ENCODE measurements at places on chromosomes 5 and 9. TPM values are rescaled to one million over a fixed set of nuclear protein-coding genes. Genes with fewer than 3 reads are reported as not detected.

DNA sequence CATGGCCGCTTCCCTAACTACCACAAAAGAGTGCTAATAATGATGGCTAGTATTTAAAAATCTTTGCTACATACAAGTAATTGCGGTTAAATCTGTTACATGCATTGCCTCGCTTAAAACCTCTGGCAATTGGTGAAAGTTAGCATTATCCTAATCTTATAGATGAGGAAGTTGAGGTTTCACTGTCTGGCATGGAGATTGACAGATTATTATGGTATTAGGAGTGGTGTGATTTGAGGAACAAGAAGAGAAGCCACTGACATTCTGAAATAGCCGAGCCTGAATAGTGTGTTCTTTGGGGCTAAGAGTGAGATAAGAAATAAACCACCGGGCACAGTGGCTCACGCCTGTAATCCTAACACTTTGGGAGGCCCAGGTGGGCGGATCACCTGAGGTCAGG lies 45.3 kb upstream of the DPYSL3 start:
- peaks cover 9% of the 10 kb centered on the region for H3K4me1 ChIP-seq
- no peaks in the 10 kb centered on the region for H3K36me3 ChIP-seq
- no peak for DNase-seq

Gene RAD23B
- total RNA-seq = 41.8 TPM

Gene CER1
- total RNA-seq = not detected

Gene WHRN
- 5.4 TPM for total RNA-seq

Gene ZNF366
- total RNA-seq = 1.4 TPM

Gene SLC24A2
- total RNA-seq = 0.20 TPM

Gene FOXD4L6
- total RNA-seq = not detected

DNA sequence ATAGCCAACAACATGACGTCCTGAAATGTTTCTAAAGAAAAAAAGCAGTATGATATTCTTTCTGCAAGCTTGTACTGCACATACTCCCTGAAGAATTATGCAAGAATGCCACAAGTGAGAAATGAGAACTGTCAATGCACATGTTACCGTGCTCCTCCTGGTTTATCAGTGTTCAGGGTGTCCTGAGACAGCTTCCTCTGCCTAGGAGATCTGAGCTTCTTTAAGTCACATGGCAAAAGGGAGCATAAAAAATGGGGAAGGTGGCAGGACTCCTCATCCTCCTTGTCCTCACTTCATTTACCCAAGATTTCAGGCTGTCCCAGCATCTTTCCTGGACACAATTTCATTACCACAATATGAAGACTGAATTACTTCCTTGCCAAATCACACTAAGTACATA lies 238.2 kb downstream of the GLIS3 start:
- H3K4me1 ChIP-seq = no peaks in the 10 kb centered on the region
- no peak for DNase-seq
- no peak overlapping the region for H3K27ac ChIP-seq
- no peaks in the 10 kb centered on the region for H3K27me3 ChIP-seq

DNA sequence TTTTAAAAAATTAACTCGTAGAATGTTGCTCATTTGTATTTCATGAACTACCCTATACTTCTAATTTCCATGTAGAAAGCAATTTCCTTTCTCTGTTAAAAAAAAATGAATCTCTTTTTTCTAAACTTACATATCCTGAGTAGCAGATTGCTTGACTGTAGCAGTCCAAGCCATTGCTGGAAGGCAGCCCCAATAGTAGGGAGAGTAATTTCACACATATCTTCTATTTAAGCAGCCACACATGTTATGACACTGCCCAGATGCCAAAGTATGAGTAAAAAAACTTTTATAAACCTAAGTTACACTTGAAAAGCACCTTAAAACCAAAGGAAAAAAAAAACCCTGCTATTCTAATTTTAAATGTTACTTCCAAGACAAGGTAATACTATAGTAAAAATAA lies 69.6 kb downstream of the FBXL17 start:
- no peaks in the 10 kb centered on the region for H3K27me3 ChIP-seq
- no peaks in the 10 kb centered on the region for H3K36me3 ChIP-seq
- DNase-seq = no peak
- H3K4me1 ChIP-seq = peaks cover 5% of the 10 kb centered on the region

DNA sequence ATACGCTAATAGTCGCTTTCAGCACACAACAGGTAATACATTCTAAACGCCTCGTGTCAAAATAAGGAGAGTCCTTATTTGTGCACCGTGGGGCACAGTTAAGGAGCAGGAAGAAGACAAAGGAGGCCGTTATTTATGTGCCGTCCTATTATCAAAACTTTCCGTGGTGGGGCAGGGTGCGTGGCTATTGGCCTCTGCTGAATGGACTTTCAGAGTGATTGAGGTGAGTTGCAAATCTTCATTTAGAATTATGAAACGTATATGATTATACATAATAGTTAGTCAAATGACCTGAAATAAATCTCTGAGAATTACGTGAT lies 833 bp downstream of the C5orf24 start:
- peak overlapping the region; percentile 97 for H3K27ac ChIP-seq
- peaks cover 11% of the 10 kb centered on the region for H3K4me1 ChIP-seq
- no peaks in the 10 kb centered on the region for H3K27me3 ChIP-seq
- peak overlapping the region; percentile 77 for H3K4me3 ChIP-seq
- H3K36me3 ChIP-seq = no peaks in the 10 kb centered on the region
- DNase-seq = peak; percentile 11

GRCh38 chr5:105817914-105818313 lies 1852.8 kb downstream of the EFNA5 start:
- no peaks in the 10 kb centered on the region for H3K36me3 ChIP-seq
- H3K27ac ChIP-seq = no peak overlapping the region
- no peak for DNase-seq
- H3K27me3 ChIP-seq = no peaks in the 10 kb centered on the region

Data from transverse colon (tissue), 4 donors.